CD4-positive, CD25-positive, alpha-beta regulatory T cell (primary cell): ENCODE measurements at places on chromosomes 7 and 10. TPM values are rescaled to one million over a fixed set of nuclear protein-coding genes. Genes with fewer than 3 reads are reported as not detected.

DNA sequence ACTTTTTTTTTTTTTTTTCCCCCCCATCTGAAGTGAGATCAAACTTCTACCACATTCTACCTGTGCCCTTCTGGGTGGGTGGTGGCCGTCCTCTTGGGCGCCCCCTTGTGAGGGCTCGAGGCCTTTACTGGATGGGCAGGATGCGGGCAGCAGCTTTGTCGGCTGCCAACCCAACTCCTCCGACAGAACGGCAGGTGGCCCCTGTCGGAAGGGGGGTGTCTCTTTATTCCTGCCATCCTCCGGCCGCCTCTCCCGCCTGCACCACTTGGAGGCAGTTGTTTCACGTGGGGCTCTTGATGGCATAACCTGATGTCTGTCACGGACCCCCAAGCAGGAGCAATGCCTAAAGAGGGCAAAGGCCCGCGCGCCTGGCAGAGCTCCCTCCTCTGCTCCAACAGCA, 31.0 kb downstream of the AMZ1 start:
- DNase-seq: peak; percentile 84

DNA sequence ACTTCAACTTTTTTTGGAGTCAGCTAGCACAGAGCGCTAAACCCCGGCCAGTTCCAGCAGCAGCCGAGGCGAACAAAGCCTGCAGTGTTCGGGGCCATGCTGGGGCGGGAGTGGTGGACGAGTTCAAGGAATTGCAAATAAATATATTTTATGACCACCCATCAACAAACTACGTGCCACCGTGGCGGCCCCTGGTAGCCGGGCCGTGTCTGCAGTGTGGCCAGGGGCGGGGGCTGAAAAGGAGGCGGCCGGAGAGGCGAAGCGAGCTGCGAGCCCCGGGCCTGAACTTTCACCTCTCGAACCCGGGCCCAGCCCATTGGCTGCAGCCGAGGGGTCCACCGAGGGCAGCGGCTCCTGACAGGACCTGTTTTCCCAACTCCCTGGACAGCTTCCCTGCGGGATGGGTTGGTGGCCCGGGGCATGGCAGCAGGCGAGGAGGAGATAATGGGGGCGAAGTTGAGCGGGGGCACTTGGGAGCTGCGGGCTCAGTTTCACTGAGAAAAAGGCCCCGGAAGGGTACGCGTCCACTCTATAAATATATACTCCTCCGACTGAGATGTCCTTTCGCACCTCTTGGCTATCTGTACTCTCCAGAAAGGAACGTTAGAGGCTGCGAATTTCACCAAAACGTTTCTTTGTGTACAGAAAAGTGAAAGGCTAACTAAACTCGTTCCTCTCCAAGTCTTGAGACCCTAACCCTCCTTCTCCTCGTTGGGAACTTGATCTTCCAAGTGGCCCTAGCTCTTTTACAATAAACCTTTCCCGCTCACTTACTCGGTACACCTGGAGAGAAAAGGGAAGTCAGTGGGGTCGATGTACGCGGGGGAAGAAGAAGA, 164.6 kb upstream of the PPP1R3A start:
- DNase-seq: no peak

GRCh38 chr7:155494551-155494950, 36.6 kb downstream of the EN2 start:
- DNase-seq: no peak

- no peak for DNase-seq
Observed at GRCh38 chr7:8443576-8444467, 10.4 kb downstream of the NXPH1 start.

- no peak for DNase-seq
Observed at GRCh38 chr7:44374007-44374763, 48.8 kb upstream of the CAMK2B start.

DNA sequence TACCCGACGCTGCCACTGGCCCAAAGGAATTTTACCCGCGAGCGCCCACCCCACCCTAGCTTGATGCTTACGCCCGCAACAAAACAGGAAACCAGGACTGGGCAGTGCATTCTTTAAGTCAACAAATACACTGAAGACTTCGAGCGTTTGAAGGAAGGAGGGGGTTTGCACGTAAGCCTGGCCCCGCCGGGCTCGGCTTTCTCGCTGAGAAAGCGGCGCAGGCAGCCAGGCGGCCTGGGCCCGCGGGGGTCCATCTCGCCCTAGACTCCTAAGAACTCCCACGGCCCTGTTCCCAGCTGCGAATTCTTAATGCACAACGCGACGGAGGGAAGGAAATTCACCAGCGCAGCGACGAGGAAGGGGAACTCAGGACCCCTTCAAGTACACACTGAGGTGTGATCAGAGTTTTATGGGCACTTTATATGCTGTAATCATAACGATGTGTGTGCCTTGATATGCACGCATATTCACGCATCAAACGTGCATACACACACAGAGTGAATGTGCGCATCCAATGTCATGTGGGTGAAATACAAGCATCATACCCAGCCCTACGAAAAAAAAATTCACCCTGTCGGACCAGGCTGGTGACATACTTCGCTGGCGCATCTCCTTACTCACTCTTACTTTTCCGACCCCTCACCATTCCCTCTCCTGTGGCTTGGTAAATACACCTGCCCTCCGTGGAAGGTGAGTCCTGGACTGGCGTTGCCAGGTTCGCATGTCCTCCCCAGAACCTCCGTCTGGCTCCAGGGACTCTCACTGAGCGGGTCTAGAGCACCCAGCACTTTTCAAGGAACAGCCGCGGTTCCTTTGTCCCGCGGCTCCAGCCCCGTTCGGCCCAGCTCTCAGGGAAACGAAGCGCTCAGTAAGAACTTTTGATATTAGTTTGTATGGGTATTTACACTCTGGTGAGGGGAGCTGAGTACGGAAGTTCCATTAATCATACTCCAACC, 5.7 kb upstream of the HOXA13 start:
- no peak for DNase-seq

DNA sequence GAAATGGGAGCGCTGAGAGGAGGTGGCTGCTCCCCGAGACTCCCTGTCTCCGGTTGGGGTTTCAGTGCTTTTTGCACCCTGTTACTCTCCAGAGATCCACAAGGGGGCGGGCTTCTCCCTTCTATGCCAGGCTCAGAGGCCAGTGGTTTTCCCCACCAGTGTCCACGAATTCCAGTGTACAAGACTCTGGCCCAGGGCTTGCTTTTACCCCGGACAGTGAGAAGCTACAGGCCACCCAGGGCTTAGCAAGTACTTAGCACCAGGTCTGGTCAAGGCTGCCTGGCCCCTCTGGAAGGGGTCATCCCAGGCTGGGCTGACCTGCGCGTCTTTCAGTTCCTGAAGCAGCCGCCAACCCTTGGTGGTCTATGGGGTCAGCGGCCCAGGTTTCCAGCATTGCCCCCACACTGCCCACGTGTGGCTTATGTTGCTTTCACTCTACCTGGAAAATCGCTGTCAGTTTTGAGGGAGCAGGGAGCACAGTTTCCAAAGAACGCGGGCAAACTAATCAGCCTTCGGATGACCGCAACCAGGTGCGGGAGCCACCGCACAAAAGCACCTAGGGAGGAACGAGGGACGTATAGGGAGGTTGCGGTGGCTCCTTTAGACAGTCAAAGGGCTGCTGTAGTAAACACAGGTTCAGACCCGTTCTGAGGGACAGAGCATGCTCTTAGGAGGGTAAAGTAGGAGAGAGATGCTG, 6.8 kb downstream of the CYP26A1 start:
- DNase-seq: peak; percentile 31

DNA sequence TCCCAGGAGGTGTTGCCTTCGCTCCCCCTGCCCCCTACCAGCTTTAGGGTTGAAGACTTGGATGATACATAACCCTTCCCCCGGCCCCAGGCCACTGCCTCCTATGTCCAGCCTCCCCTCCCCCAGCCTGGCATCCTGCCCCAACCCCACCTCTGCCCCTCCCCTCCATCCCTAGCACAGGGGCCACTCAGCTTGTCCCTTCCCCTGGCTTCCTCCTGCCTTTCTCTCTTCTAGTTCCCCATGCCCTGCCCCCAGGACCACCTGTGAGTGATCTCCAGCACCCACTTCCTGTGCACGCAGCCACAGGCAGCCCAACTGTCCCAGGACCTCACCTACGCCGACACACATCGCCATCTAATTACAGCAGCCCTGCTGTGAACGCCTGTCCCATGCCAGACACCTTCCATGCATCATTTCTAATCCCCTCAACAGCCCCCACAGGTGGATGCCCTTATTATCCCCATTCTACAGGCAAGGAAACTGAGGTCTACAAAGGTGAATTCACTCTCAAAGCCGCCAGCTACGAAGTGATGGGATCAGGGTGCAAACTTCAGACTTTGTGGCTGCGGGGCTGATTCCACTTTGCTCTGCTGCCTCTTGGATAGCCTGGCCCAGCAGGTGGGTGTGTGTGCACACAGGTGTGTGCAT, 82.4 kb upstream of the CHST15 start:
- no peak for DNase-seq

The VAX1 gene
- total RNA-seq: not detected

The TEX36 gene
- not detected for total RNA-seq

The MKRN1 gene
- 127 TPM for total RNA-seq
